ENCODE measurements at places on chromosomes 4 and X. TPM values are rescaled to one million over a fixed set of nuclear protein-coding genes. Genes with fewer than 3 reads are reported as not detected.

Gene DCAF16
- polyA plus RNA-seq: 28.5 TPM

Gene FAM149A
- 0.21 TPM for polyA plus RNA-seq

Gene UGT2B28
- polyA plus RNA-seq: not detected

Gene TNMD
- polyA plus RNA-seq: not detected

Gene TCEAL6
- polyA plus RNA-seq: not detected

Gene CXCR3
- polyA plus RNA-seq: not detected

Gene ARSJ
- 41.4 TPM for polyA plus RNA-seq

Gene YY2
- 2.8 TPM for polyA plus RNA-seq

GRCh38 chr4:4771160-4771559 is 88.3 kb upstream of the MSX1 start:
- no peak for DNase-seq

DNA sequence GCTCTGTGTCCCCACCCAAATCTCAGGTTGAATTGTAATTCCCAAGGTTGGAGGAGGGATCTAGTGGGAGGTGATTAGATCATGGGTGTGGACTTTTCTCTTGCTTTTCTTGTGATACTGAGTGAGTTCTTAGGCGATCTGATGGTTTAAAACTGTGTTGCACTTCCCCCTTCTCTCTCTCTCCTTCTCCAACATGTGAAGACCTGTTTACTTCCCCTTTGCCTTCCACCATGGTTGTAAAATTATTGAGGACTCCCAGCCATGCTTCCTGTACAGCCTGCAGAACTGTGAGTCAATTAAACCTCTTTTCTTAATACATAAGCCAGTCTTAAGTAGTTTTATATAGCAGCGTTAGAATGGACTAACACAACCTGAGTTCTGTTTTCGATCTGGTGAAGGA is 738.2 kb downstream of the ARAP2 start:
- DNase-seq: no peak

- DNase-seq: peak; percentile 51
Measured at GRCh38 chrX:131816551-131817136, 206.5 kb upstream of the STK26 start.

DNA sequence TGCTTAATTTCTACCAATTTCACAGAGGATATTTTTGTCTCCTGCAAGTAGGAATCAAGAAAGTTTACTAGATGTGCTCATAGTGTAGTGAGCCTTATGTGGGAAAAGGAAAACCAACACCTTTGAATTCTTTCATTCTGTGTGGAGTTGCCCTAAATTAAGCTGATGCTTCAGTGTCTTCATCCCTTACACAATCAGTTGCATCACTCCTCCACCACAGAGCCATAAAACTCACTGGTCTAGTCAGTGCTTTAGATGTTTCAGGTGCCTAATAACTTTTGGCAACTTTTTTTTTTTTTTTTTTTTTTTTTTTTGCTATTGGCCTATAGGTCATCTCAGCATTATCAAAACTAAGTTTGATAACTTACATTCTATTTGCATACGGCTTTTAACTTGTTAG is 41.5 kb downstream of the HHIP start:
- DNase-seq: no peak

DNA sequence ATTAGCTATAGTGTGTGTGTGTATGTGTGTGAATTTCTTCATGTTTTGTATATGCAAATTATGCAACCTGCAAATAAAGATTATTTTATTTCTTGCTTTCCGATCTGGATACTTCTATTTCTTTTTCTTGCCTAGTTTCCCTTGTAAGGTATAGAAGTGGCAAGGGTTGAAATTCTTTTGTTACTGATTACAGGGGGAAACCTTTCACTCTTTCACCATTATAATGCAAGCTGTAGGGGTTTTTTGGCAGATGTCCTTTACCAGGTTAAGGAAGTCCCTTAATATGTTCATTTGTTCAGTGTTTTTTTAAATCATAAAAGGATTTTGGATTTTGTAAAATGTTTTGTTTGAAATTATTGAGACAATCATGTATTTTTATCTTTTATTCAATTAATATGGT is 44.3 kb upstream of the PDE5A start:
- no peak for DNase-seq

- DNase-seq: no peak
Measured at GRCh38 chr4:174133551-174133950, 149.9 kb downstream of the FBXO8 start.

- DNase-seq: no peak
Measured at GRCh38 chr4:160009656-160010493, 907.0 kb downstream of the RAPGEF2 start.

DNA sequence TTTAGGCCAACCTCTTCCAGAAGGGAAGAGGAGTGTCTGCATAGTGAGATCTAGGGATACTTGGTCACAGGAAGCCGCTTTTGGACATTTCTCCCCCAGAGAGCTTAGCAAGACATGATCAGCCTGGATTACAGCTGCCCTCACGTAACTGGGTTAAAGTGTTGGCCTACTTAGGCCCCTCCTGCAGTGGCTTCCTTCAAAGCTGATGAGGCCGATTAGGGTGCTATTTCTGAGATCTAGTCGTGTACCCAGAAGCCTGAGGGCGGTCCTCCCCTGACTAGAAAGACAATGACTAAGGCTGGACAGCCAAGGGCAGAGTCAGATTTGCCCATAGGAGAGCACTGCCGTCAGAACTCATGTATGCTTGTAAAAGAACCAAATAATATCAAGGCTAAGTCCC is 135.0 kb downstream of the AMMECR1 start:
- no peak for DNase-seq

GRCh38 chr4:39446842-39447573 is 11.7 kb downstream of the RPL9 start:
- DNase-seq: no peak

DNA sequence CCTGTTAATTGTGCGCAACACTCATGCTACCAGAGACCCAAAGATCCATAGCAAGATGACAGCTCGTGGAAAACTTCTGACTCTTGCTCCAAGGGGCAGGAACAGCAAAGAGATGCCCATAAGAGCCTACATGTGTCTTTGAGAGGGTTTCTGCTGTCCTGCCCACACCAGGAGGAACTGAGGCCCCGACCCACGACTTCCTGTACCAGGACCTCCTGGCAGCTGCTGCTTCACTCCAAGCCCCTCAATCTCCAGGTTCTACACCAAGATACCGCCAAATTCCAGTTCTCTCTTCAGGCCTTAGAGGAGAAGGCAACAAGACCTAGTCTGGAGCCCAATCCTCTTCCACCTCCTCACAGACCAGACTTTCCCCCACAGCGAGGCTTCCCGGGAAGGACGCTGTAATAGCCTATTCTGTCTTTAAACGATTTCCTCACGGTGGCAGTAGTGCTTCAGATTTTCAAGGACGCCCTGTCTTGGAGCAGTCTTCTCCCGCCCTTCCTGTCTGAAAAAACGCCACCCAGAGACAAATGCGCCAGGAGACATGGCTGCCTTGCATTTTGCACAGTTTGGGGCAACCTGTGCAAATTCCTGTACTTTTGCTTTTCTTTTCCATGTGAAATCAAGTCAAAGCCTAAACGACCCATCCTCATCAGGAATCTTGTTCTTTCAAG is 230.2 kb upstream of the STK26 start:
- DNase-seq: peak; percentile 68

DNA sequence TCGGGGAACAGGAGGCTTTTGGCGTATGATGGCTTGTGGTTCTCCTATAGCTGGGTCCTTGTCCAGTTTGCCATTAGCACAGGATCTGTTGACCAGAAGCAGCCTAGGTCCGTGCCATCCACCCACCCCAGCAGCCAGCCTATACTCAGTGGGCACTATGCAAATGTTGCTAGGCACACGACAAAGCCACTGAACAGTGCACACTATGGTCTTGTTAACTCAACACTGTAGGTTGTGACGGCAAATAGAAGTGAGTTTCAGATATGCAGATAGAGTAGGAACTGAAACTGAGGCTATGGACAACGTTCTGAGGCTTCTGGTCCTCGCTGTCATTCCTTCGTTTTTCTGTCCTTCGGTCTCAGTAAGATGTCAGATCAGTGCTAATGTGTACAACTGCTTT is 541.3 kb upstream of the TENM3 start:
- no peak for DNase-seq

GRCh38 chr4:141540643-141541042 is 95.7 kb upstream of the IL15 start:
- no peak for DNase-seq

DNA sequence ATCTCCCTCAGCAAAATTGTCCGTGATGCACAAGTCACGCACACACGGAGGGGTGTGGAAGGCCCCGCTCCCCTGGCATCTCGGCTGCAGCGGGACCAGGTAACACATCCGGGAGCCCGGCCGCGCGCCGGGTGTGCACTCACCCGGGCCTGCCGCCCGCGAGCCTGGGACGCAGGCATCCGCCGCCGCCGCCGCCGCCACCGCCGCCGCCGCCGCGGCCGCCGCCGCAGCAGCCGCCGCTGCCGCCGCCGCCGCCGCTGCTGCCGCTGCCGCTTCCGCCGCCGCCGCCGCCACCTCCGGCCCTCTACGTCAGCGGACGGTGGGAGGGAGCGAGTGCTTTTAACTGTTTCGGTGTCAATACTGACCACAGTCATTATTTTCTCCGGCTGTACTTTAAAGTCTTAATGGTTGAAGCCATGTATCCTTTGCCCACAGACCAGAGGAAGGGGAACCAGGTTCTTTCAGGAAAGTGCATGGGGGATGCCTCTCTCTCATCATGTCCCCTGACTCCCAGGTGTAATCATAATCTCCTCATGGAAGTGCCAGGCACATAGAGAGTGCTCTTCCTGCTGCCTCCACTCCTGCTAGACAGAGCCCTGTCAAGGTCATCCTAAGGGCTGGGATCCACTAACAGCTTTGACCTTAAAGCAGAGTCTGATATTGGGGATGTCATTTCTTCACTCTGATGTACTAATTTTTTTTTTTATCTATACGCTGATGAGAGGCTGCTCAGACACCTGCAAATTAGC is 38.0 kb downstream of the MAGEE2 start:
- peak; percentile 64 for DNase-seq

DNA sequence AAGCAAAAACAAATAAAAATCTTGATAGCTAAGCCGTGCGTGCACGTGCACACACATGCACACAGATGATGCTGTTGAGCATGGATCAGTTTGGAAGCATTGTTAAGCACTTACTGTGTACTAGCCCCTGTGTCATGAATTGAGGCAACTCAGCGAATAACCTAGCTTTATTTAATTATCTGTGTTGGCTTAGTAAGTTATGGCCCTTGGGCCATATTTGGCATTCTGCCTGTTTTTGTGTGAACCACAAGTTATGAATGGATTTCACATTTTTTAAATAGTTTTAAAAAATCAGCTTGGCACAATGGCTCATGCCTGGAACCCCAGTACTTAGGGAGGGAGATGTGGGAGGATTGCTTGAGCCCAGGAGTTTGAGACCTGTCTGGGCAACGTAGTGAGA is 113.6 kb upstream of the CBLL2 start:
- no peak for DNase-seq

DNA sequence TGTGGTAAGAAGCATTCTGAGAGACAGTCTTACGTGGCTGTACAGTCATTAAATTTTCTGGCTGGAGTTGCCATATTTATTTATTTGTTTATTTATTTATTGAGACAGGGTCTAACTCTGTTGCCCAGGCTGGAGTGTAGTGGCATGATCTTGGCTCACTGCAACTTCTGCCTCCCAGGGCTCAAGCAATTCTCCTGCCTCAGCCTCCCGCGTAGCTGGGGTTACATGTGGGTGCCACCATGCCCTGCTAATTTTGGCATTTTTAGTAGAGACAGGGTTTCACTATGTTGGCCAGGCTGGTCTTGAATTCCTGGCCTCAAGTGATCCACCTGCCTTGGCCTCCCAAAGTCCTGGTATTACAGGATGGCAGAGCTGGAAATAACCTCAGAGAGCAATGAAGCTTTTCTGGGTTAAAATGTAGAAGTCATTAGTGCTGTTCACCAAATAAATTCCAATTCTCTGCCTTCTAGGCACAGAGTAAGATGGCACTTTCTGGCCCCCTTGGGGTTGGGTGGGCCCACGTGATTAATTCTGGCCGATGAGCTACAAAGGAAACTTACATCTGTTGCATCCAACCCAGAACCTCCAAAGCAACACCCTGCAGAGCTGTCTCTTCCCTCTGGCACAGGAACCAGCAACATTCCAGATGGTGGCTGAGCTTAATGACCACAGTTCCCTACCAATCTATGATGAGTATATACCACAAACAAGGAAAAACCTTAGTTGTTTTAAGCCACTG is 4.5 kb downstream of the MRFAP1 start:
- DNase-seq: no peak

- no peak for DNase-seq
Measured at GRCh38 chr4:74044677-74045076, 6.2 kb upstream of the CXCL3 start.

DNA sequence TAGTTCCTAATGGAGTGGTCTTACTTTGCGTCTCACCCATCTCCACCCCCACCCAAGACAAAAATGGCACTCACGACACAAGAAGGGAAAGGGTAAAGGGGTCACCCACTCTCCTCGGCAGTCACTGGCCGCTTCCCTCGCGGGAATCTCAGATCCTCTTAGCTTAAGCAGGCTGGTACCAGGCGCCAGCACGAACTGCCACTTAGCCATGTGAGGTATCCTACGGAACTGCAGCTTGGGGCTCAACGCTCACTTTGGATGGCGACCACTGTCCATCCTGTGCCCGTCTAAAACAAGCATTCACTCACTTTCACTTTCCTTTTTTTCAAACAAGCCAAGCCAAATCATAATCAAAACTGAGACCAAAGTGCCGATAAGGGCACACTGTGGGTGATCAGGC is 14.6 kb upstream of the MAGIX start:
- no peak for DNase-seq

DNA sequence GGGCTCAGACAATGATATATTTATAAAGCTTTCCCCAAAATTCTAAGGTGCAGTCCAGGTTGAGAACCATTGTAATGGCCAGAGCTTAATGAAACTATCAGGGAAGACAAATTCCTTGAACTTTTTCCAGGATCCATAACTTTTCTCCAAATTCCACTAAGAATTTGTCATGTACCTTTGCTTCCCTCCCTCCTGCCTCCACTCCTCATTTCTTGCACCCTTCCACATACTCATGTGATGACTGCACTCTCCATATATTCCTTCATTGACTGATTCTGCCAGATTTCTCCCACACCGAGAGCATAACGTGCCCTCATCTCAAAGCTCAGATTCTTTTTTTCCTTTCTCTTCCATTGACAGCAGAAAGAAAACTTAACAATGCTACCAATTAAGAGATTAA is 20.9 kb upstream of the AMELX start:
- DNase-seq: no peak

DNA sequence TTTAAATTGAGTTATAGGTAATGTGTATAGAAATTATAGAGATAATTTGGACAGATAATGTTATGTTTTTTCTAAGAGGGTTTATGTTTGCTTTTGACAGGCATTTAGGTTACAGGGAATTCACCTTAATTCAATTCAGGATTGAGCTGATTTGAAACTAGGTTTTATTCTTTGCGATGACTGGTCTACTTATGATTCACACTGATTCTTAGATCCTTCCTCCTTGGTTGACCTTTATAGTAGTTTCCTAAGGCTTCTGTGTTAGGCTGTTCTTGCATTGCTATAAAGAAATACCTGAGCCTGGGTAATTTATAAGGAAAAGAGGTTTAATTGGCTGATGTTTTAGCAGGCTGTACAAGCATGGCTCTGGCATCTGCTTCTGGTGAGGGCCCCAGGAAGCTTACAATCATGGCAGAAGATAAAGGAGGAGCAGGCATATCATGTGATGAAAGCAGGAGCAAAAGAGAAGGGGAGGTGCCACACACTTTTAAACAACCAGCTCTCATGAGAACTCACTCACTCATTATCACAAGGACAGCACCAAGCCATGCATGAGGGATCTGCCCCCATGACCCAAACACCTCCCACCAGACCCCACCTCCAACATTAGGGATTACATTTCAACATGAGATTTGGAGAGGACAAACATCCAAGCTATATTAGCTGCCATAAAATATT is 155.0 kb upstream of the SFRP2 start:
- no peak for DNase-seq

GRCh38 chr4:5851637-5852301 is 41.1 kb downstream of the CRMP1 start:
- no peak for DNase-seq

GRCh38 chrX:154043003-154043763 is 23.5 kb upstream of the IRAK1 start:
- no peak for DNase-seq

Data from SK-N-SH (cell line).